ENCODE measurements at places on chromosomes 1 and 21. TPM values are rescaled to one million over a fixed set of nuclear protein-coding genes. Genes with fewer than 3 reads are reported as not detected.

Gene FCRL5
- not detected for total RNA-seq

Gene NLRP3
- 1.0 TPM for total RNA-seq

Gene LCE1D
- not detected for total RNA-seq

Gene B3GALT5
- 1.1 TPM for total RNA-seq

Gene FMN2
- 7.5 TPM for total RNA-seq

Gene FAM72C
- 1.4 TPM for total RNA-seq

Gene DAB1
- total RNA-seq: not detected

Gene MARK1
- total RNA-seq: 3.1 TPM

Gene ANGPTL1
- total RNA-seq: not detected

Gene GPR37L1
- not detected for total RNA-seq

Gene IL19
- total RNA-seq: not detected

GRCh38 chr1:80066060-80066459 is 1059.5 kb upstream of the ADGRL4 start:
- DNase-seq: no peak

- DNase-seq: no peak
Observed at GRCh38 chr1:70134148-70134547, 71.2 kb downstream of the LRRC40 start.

DNA sequence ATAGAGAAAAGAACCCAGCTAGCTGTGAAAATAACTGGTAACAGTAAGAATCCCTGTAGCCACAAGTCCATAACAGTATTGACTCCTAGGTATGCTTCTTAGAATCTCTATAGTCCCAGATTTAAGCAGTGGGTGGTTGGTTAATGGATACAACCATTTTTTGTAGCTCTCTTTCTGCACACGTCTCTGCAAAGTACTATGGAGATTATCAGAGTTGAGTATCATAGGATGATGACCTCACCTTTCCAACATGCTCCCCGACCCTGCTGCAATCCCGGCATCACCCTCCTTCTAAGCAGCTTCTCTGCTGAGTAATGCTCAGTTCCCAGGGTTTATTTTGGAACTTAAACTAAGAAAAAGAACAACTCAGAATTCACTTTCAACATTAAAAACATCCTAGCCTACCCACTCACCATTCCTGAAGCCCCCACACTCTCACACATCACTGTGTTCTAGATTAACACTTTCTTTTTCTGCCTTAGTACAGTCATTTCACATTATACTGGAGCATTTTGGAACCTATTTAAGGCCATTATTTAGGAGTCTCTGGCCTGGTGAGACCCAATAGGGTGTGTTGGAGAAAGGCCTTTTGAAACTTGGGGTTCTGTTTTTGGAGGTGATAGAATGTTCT is 2.7 kb downstream of the MLLT11 start:
- no peak for DNase-seq

GRCh38 chr1:68703921-68704354 is 207.1 kb upstream of the DEPDC1 start:
- DNase-seq: no peak

GRCh38 chr1:225908773-225909172 is 15.3 kb downstream of the PYCR2 start:
- no peak for DNase-seq

DNA sequence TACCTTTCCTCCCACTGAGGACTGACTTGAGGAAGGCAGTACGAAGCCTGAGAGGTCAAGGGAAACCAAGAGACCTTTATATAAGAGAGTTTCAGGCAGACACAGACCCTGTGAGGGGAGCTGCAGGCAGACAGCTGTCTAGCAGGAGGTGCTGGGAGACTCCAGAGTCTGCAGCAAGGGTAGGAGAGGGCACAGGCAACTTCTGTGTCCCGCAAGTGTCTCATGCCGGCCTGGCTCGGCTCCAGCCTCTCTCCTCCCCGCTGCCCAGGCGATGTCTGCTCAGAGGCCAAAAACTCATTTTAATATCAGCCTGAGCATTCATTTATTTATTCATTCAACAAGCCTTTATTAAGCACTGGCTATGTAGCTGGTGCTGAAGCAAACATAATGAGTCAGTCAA is 83.0 kb downstream of the KIRREL1 start:
- no peak for DNase-seq

DNA sequence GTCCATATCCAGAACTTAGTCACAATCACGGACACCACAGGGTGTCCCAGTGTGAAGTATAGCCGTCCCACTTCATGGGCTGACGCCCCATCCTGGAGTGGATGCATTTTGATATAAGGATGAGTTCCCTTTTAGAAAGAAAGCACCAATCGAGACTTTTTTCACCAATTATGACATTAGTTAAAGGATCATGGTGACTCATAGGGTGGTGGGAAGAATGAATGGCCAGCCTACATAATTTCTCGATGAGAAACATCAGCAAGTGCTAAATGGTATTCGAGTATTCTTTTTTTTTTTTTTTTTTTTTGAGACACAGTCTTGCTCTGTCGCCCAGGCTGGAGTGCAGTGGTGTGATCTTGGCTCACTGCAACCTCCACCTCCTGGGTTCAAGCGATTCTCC is 38.5 kb upstream of the USP1 start:
- no peak for DNase-seq

DNA sequence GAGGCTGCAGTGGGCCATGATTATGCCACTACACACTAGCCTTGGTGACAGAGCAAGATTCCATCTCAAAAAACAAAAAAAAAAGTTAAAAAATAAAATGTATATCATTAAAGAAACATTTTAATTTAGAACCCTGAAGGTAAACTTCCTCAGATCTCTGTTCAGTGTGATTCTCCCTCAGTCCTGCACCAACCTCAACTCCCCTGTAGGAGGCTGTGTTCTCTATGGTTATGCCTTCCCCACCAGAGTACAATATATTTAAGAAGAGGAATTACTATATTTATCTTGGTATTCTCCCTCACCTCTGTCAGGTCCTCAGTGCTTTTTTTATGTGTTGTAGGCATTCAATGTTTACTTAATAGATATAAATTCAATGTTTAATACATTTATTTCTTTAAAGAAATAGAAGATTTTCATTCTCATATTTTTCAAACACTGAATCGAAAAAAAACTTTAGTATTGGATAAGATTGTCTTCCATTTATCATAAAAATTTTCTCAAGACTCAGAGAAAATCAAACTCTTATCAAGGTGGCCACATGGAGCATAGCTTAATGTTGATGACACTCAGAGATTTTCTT is 4.8 kb upstream of the LRRC8B start:
- no peak for DNase-seq

- DNase-seq: no peak
Observed at GRCh38 chr1:173205146-173206051, 1.7 kb downstream of the TNFSF4 start.
